Activated T-cell treated with anti-CD3 and anti-CD28 coated beads, Interleukin-2, amount 50 U/mL, for 72 hours (primary cell): ENCODE measurements at places on chromosomes 2 and 18. TPM values are rescaled to one million over a fixed set of nuclear protein-coding genes. Genes with fewer than 3 reads are reported as not detected.
A peak's percentile ranks its signal among the peaks of the same experiment; 100 is the strongest.

GRCh38 chr2:7011356-7012083 is 94.3 kb downstream of the RNF144A start:
- H3K4me3 ChIP-seq: no peak overlapping the region
- H3K4me1 ChIP-seq: peaks cover 33% of the 10 kb centered on the region
- DNase-seq: no peak
- no peaks in the 10 kb centered on the region for H3K27me3 ChIP-seq
- no peak overlapping the region for H3K27ac ChIP-seq
- no peaks in the 10 kb centered on the region for H3K36me3 ChIP-seq

DNA sequence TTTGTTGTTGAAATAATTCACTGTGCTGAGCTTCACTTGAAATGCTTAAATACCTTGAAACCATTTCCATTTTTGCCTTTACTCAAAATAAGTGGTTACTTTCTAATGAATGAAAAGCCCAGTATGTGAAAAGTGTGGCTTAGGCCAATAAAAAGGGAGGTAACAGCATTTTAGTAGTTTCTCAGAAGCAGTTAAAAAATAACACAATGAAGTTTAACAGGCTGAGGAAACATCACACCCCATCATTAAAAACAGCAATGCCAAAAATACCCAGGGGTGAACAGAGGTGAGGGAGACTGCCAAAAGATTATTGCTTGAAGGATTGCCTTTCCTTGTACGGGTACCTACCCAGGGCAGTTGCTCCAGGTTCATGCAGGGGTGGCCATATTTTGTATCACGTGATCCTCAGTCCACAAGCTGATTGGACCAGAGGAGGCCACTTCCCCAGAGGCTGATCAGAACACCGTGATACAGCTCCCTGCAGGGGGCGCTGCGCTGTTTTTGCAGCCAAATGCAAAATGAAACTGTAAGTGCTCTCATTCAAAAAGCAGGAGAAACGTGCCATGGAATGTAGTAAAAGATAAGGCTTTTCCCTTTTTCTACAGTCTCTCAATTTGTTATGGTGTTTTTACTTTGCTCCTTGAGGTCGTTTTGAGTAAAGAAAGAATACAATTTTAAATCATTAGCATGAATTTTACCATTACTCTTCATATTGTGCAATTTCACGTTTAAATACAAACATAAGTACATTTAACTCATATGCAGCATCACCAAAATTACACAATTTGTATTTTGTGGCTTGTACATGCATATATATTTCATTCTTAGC is 70.2 kb upstream of the SH3BP4 start:
- no peak overlapping the region for H3K27ac ChIP-seq
- H3K36me3 ChIP-seq: peaks cover 5% of the 10 kb centered on the region
- peak overlapping the region; percentile 37 for H3K4me3 ChIP-seq
- peak; percentile 71 for DNase-seq
- H3K4me1 ChIP-seq: peaks cover 22% of the 10 kb centered on the region

TIGD1 gene
- total RNA-seq: 10.5 TPM

- no peak for DNase-seq
- no peak overlapping the region for H3K27ac ChIP-seq
- no peak overlapping the region for H3K4me3 ChIP-seq
- H3K4me1 ChIP-seq: no peaks in the 10 kb centered on the region
Observed at GRCh38 chr18:64103986-64104385, 44.9 kb downstream of the LINC00305 start.

DNA sequence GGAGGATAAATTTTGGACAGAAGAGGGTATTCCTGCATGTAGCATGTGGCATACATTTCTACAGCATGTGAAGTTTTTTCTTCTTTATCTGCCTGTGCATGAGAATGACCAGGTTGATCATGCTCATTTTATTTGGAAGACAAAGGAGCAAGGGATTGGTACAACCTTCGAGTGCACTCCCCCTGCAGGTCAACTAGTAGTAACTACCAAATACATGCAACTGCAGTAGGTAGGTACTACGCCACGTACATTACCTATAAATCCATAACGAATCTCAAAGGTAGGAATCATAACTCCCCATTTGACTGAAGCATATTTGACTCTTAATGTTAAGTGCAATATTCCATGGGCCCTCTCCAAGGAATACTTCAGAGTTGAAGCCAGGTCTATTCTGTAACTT is 763.9 kb downstream of the TSN start:
- no peak overlapping the region for H3K4me3 ChIP-seq
- DNase-seq: no peak
- no peaks in the 10 kb centered on the region for H3K36me3 ChIP-seq
- H3K4me1 ChIP-seq: no peaks in the 10 kb centered on the region

GRCh38 chr18:63741769-63742168 is 33.4 kb upstream of the SERPINB7 start:
- H3K27me3 ChIP-seq: no peaks in the 10 kb centered on the region
- no peak for DNase-seq
- no peak overlapping the region for H3K4me3 ChIP-seq

- H3K4me3 ChIP-seq: no peak overlapping the region
- no peak overlapping the region for H3K27ac ChIP-seq
- H3K4me1 ChIP-seq: peaks cover 76% of the 10 kb centered on the region
- no peaks in the 10 kb centered on the region for H3K36me3 ChIP-seq
- no peaks in the 10 kb centered on the region for H3K27me3 ChIP-seq
- no peak for DNase-seq
Observed at GRCh38 chr18:48802543-48803290, 148.0 kb downstream of the SMAD7 start.

DNA sequence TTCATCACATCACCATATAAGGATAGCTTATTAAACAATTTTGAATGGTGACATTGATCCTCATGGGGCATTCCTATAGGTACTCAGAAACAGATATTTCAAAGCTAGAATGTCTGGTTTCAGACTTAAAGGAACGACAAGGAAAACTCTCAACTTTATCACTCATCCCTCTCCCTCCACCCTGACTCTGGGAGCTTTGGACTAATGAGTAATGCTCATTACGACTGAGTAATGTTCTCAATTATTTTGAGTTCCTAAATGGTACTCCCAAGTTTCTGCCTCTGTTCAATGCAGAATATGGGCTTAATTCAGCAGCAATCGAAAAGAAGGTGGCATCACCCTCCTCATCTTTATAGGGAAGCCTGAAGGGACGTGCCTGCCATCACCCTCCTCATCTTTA is 43.4 kb downstream of the RFX8 start:
- no peak overlapping the region for H3K27ac ChIP-seq
- peaks cover 6% of the 10 kb centered on the region for H3K27me3 ChIP-seq
- no peaks in the 10 kb centered on the region for H3K4me1 ChIP-seq
- H3K36me3 ChIP-seq: no peaks in the 10 kb centered on the region
- H3K4me3 ChIP-seq: no peak overlapping the region
- DNase-seq: no peak

DNA sequence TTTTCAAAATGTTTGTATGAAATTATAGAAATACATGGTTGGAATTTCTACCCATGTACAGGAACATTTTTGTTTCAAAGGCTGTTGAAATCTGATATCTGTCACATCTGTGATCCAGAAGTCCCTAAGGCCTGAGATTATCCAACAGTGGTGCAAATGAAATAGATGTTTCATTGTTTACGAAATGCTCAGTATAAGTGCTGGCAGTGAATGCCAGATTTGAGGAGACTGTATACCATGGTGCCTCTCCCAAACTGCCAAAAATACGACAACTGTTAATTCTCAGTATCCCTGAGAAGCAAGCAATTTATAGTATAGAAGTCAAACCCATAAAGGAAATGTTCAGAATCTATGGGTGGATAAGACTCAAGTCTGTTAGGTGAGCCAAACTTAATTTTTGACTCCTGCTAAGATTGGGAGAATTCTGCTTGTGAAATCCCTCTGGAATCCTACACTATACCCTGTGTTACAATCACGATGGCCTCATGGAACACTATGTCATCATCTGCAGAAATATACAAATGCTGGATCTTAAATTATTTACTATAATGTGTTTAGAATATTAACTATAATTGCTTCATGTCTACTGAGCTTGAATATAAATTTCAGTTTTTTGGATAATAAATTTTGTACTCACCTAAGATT is 71.2 kb upstream of the DOCK10 start:
- H3K4me3 ChIP-seq: no peak overlapping the region
- no peak for DNase-seq
- H3K27me3 ChIP-seq: no peaks in the 10 kb centered on the region
- peaks cover 5% of the 10 kb centered on the region for H3K4me1 ChIP-seq
- H3K27ac ChIP-seq: no peak overlapping the region

DNA sequence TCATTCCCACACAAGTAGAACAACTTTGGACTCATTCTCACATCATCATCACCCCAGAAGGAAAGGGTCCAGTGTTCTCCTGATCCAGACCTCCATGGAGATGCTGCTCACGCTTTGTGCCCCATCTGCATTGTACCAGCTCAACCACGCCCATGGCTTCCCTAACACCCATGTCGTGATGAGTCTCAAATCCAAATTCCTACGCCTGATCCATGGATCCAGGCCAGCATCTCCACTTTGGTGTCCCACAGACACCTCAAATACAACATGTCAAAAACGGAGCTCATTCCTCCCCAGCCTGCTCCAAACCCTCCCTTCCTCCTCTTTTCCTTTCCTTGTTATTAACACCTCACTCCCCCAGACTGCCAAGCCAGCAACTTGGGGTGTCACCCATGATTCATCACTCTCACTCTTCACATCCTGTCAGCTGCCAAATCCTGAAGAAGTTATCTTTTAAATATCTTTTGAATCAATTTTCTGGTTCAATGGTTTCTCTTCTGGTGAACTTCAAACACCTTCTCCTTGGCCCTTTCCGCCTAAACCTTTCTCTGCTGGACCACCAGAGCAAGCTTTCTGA is 30.2 kb upstream of the FAM124B start:
- peaks cover 15% of the 10 kb centered on the region for H3K27me3 ChIP-seq
- H3K36me3 ChIP-seq: no peaks in the 10 kb centered on the region

GRCh38 chr2:220310451-220310861 is 683.0 kb downstream of the SLC4A3 start:
- H3K4me1 ChIP-seq: no peaks in the 10 kb centered on the region
- no peaks in the 10 kb centered on the region for H3K27me3 ChIP-seq
- H3K36me3 ChIP-seq: no peaks in the 10 kb centered on the region
- no peak overlapping the region for H3K27ac ChIP-seq
- no peak for DNase-seq
- no peak overlapping the region for H3K4me3 ChIP-seq
